ENCODE measurements at places on chromosomes 13 and 19. TPM values are rescaled to one million over a fixed set of nuclear protein-coding genes. Genes with fewer than 3 reads are reported as not detected.

DNA sequence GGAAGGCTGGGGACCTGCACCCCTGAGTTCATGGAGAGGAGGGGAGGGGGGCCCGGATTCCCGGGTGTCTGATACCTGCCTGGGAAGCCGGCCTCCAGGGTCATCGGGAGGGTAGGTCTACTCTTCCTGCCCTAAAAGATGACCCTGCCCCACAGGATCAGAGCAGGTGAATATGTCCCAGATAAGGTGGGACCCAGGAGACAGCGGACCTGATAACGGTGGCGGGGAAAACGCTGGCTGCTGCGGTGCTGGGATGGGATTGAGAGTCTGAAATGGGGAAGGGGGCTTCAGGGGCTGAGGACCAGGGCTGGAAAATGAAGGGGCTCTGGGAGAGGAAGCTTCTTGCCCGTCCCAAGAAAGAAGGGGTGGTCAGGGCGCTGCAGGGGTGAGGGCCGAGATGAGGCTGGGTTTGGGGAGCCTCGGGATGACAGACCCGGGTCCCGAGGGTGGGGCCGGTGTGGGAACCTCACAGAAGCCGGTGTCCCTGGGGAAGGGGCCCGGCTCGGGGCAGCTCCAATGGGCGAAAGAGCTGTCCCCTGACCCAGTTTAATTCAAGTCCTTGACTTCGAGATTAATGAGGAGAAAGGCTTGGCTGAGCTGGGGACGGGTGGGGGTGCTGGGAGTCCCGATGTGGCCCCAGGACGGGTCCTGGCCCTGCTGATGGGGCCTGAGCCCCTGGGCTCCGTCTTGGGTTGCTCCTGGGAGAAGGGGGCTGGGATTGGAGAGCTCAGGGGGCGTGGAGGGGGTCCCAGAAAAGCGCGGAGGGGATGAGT lies 823 bp downstream of the TTYH1 start:
- no peak for DNase-seq

DNA sequence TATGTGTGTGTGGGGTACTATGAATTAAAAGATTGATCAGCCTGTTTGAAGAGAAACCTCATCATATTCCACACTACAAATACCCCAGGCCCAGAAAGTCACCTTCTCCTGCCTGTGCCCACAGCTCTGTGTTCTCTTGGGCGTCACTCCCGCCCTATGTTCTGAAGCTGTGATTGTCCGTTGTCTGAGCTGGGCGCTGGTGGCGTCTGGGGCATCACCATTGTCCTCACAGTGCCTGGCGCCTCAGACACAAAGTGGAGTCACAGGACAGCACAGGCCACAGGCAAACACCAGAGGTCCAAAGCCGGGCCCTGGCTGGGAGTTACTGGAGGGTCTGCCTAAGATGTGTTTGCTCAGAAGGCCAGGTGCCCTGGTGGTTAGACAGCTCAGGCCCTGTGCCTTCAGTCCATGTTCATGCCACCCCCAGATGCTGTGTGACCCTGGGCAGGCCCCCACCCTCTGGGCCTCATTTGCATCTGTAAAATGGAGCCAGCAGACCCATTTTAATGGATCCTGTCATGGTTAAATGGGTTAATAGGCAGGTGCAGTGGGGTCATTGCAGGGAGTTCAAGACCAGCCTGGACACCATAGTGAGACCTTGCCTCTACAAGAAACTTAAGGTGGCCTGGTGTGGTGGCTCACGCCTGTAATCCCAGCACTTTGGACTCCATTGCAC lies 34.5 kb downstream of the DNM2 start:
- no peak for DNase-seq

DNA sequence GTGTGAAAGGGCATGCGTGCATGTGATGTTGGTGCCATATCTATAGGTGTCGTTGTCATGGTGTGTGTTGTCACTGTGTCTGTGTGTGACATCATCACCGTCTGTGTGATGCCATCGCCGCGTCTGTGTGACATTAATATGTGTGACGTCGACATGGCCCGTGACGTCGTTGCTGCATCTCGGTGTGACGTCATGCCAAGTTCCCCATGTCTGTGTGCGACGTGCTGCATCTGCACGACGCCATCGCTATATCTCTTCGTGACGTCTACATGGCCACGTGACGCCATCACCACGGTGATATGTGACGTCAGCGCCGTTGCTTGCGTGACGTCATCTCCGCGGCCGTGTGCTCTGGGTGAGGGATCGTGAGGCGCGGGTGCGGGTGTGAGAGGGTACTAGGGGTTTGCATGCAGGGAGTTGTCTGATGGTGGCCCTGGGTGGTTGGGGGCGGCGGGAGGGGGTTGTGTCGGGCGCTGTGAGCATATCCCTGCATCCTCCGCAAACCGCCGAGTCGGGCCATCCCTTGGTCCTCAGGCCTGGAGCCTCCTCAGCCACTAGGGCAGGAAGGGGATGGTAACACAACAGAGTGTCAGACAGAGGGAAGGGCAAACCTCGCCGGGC lies 14.6 kb downstream of the GTPBP3 start:
- DNase-seq, result no peak

DNA sequence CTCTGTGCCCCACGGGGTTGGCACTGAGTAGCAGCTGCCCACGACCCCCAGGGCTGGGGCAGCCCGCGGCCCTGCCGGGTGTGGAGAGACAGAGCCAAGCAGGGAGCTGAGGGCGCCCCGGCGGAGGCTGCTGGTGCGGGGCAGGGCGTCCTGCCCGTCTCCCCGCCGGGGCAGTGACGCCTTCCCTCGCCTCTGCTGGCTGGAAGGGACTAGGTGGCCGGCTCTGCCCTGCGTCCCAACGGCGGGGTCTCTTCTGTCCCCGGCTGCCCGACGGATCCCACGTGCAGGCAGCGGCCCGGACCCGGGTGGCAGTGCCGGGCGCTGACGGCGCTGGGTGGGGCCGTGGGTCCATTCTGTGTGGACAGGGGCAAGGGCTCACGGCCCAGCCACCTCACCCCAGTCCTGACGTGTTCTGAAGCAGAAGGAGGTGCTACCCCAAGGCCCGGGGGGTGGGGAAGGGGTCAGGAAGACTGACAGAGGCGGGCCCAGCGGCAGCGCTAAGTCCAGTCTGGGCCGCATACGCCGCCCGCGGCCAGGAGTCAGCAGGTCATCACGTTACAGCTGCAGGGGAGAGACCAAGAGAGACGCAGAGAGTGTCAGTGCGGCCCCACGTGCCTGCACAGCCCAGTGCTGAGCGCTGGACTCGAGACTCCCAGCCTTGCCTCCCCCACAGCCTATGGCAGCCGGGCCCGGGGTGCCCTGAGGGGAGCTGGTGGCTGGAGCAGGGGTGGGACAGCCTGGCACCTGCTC lies 15.1 kb upstream of the PLPP2 start:
- no peak for DNase-seq

GRCh38 chr19:51122112-51122981 lies 2.4 kb upstream of the SIGLEC9 start:
- no peak for DNase-seq

DNA sequence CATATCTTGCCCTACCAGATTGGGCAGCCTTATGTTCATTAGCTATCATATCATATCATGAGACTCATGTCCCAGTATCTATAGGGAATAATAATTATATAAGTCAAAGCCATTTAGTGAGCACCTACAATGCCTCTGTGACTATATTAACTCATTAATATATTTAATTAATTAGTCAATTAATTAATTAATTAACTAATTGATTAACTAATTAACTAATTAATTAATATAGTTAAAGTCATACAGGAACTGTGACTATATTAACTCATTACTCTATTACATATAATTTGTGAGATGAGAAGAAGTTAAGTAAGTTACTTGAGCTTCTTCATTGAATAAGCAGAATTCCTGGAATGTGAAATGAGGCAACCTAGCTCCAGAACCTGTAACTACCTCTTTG lies 588.3 kb upstream of the SLITRK1 start:
- DNase-seq, result no peak

DNA sequence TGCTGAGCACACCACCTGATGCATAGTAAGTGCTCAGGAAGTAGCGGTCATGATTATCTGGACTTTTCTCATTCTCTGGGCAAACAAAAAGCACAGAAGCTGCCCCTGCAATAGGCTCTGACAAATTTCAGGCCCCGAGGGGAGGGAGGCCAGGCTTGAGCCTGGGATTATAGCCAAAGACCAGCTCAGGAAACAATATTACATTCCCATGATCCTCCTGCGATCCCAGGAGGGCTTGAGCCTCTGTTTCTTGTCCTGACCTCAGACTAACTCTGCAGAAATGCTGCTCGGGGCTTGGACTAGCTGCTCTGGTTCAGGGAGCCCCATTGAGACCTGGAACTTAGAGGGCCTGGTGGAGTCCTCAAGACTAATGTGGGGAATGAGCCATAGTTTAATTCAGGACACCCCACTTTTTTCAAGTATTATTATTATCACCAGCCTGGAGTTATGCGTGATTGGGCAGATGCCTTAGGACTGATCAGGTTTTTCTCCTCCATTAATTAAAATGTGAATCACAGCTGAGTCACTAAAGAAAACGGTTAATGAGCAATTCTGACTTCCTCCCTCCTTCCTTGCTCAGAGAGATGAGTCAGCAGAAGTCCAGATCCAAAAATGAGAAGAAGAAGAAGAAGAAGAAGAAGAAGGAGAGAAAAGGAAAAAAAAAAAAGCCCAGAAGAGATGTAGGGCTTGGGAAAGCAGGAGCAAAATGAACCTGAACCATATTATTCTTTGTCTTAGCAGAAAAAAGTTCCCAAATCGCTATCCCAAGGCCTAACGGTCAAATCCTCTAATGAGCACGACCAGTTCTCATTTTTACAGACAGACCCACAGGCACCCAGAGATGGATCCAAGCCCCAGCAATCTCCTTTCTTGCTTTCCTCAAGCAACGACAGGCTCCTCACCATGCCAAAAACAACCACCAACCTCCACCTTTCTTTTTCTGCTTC lies 107.2 kb downstream of the CACNA1A start:
- no peak for DNase-seq

GRCh38 chr19:34539396-34539795 lies 57.8 kb downstream of the WTIP start:
- no peak for DNase-seq

DNA sequence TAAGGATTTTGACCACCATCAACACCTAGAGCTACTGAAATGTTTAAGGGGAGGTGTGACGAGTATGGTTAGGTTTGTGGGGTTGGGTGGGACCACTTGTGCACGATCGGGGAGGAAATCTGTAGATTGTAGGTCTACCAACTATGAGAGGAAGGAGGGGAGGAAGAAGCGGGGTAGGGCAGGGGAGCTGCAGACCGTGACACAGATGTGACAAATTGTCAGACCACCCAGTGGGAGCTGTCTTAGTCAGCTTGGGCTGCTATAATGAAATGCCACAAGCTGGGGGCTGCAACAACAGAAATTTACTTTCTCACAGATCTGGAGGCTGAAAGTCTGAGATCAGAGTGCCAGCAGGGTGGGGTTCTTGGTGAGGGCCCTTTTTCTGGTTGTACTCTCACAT lies 62.2 kb upstream of the ARGLU1 start:
- DNase-seq, result no peak

GRCh38 chr13:112465251-112466131 lies 89.3 kb downstream of the SPACA7 start:
- no peak for DNase-seq

ZNF723 gene
- polyA plus RNA-seq, result 0.08 TPM

RPL18 gene
- polyA plus RNA-seq, result 969 TPM

CDX2 gene
- not detected for polyA plus RNA-seq

LGALS14 gene
- polyA plus RNA-seq, result not detected

KIRREL2 gene
- 9.0 TPM for polyA plus RNA-seq

SLITRK1 gene
- polyA plus RNA-seq, result 0.18 TPM

SCAF1 gene
- 28.7 TPM for polyA plus RNA-seq

PSG2 gene
- not detected for polyA plus RNA-seq

LILRA6 gene
- 0.32 TPM for polyA plus RNA-seq
